ENCODE measurements at places on chromosomes 3 and 15. TPM values are rescaled to one million over a fixed set of nuclear protein-coding genes. Genes with fewer than 3 reads are reported as not detected.

DNA sequence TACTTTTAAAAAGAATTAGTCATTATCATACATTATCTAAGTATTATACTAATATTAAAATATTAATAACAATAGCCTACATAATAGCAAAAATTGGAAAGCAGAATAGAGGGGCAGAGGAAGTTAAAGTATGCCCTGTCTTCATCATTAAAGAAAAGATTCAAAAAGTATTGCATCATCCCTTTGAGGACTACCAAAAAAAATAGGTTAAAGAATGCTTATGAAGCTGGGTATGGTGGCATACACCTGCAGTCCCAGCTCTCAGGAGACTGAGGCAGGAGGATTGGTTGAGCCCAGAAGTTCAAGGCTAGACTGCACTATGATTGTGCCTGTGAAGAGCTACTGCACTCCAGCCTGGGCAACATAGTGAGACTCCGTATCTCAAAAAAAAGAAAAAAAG lies 207.7 kb downstream of the STT3B start:
- DNase-seq, result no peak

- DNase-seq, result no peak
Observed at GRCh38 chr15:40731034-40731433, 24.0 kb downstream of the RMDN3 start.

DNA sequence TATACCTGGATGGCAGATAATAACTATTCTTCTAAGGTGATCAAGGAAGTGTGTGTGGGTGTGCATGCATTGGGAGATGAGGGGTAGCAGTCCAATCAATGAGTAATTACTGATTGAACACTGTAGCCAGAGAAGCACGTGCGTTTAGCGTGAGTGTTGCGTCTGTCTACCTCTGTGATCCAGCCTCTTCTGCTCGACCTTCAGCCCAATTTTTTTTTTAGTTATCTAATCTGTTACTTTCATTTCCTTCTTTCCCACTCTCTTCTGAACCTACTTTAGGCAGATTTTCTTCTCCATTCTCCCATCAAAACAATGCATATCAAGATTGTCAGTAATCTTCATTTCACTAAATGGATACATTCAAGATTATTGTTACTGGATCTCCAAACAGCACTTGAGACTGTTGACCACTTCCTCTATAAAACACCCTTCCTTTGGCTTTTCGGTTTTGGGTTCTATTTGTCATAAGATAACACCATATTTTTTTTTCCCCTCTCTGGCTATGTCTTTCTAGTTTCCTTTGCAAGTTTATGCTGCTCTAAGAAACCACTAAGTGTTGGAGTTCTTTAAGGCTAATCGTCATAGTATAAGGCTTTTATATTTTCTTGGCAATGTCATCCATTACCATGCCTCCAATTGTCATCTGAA lies 41.0 kb downstream of the MCTP2 start:
- no peak for DNase-seq

DNA sequence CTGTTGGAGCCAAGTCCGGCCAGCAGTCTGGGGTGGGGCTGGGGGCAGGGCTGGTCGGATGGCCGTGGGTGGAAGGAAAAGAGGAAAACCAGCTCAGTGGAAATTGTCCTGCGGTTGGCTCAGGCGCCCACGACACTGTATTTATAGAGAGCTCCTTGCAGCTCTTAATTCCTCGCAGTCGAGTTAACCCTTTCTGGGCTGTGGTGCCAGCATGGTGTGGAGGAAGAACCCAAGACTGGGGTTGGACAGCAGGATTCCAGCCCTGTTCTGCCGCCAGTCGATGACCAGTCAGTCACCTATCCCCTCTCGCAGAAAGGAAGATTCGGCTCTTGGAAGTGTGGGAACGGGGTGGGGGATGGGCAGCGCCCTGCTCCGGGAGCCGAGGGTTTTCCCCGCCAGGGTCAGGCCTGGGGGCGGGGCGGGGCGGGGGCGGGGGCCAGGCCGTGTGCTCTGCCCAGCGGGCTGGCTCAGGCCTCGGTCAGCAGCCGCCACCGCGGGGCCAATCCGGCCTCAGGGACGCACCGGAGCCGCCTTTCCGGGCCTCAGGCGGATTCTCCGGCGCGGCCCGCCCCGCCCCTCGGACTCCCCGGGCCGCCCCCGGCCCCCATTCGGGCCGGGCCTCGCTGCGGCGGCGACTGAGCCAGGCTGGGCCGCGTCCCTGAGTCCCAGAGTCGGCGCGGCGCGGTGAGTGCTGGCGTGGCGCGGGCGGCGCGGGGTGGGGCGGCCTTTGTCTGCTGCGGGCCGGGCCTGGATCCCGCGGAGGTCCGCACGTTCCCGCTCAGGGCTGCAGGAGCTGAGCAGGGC lies at the start of gene CD276:
CD276 (plus strand) TSS at position 607 of the 804 bp plus-strand sequence. CDS start 15,257 bp downstream, outside the sequence.
- no peak for DNase-seq

GRCh38 chr3:55501905-55502304 lies 14.8 kb upstream of the WNT5A start:
- DNase-seq, result no peak

DNA sequence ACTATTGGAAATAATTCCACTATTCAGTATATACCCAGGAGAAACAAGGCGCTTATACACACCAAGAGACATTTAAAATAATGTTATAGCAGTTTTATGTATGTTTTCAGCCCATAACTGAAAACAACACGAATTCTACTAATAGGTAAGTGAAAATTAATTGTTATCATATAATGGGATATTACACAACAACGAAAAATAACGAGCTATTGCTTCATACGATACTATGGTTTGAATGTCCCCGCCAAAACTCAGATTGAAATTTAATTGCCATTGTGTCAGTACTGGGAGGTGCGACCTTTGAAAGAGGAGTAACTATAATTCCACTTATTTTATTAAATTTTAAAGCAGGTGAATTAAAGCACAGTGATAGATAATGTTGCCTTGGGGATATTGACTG lies 4.0 kb upstream of the CSRNP1 start:
- no peak for DNase-seq

GRCh38 chr3:4827767-4828166 lies 151.5 kb upstream of the BHLHE40 start:
- DNase-seq, result no peak

GRCh38 chr3:190217081-190217480 lies 96.4 kb upstream of the P3H2 start:
- no peak for DNase-seq

- no peak for DNase-seq
Observed at GRCh38 chr15:39414201-39414600, 166.7 kb upstream of the THBS1 start.

- no peak for DNase-seq
Observed at GRCh38 chr15:28228096-28228495, 93.9 kb downstream of the HERC2 start.

GRCh38 chr3:109339714-109340648 lies 2.6 kb upstream of the DPPA4 start:
- DNase-seq, result no peak

GRCh38 chr3:38446085-38446686 lies 7.5 kb upstream of the ACVR2B start:
- no peak for DNase-seq

DNA sequence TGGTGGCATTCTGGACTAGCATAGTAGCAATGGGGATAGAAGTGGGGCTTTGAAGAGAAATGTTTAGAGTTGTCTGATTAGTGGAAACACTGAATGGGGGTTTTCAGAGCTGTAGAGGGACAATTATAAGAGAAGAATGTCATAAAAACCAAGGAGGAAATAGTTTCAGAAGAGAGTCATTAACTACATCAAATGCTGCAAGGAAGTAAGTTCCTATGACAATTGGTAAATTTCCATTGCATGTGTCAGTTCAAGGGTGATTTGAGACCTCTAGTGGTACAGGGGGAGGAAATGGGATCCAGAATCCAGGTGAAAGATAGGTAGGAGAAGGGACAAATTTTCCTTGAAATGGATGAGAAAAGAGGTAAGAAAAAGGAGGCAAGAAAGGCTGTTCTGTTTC lies 68.3 kb upstream of the TBC1D5 start:
- no peak for DNase-seq

DNA sequence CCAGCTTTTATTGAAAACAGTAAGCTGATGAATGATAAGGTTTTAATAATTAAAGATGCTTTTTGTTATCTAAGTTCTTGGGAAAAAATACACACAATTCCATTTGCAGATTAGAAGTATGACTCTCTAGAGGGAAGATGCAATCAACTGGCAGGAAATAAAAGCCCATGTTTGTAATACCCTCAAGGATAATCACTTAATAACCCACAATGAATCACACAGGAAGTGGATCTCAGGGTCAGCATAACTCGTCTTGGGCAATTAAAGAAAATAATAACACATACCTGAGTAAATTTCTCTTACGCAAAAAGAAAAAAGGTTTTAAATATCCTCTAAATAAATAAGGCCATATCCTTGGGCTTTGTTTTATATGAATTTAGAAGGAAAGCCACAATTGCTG lies 9.4 kb upstream of the EID1 start:
- DNase-seq, result no peak

DNA sequence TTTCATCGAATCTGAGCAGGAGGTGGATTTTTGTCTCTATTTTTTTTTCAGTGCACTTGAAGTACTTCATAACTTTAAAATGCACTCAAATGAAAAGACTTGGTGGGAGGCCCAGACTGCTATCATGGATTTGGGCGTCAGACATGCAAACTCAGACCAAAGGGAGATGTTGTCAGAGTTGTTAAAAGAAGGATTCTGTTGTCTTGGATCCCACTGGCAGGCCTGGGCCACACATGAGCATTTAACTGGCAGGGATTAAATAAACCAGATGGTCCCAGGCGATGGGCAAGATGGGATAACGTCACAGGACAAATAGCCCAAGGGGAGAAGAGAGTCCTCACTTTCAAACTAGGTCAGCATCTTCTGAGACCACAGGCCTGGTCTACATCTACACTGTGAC lies 15.4 kb downstream of the RTP1 start:
- DNase-seq, result no peak

DNA sequence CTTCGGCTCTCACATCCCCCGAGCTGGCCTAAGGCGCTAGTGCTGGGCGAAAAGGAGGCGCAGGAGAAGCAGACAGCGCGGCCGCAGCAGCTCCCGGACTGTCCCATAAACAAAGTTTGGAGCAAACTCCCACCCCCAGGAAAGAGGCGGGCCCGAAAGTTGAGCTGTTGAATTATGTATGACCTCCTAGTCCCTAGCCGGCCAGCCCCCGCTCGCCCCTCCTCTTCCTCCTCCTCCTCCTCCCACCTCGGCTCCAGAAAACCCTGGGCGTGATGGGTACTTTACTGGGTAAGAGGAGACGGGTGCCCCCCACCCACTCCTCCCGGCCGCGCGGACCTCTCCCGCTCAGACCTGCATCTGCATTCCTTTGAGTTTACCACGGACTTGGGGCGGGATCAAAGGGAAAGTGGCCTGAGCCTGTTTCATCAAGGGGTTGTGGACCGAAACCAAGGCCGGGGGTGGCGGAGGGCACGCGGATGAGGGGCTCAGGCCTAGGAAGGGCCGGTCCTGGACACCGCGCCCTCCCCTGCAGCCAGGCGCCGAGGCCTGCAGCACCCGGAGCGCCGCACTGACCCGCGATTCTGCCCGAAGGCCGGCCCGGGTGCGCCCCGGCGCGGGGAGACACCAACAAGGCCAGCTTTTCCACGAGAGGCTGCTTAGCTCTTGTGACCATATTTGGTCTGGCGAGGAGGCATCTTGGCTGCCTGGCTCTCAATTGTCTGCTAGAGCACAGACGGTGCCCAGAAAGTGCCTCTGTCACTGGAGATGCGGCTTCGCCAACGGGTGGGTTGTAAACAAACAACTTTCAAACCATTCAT lies at the start of gene WWTR1:
WWTR1 (minus strand) TSS at position 100 of the 818 bp plus-strand sequence. CDS start 719 bp downstream, outside the sequence.
- DNase-seq, result peak; percentile 26

DNA sequence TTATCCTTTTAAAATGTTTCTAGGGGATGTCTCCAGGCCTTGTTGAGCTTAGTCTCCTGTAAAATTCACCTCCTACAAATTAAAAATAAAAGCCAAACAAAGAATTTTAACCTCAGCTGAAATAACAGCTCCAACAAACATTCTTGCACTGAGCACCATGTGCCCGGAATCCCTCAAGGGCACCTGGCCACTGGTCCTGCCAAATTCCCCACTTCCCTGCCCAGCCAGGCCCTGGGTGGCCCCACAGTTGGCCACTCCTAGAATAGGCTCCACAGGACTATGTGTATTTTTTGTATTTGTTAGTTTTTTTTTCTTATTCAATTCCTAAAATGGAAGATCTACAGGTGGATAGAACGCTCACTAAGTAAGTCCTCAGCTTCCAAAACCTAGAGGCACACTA lies 33.1 kb upstream of the PLA2G4E start:
- no peak for DNase-seq

GRCh38 chr15:31396881-31397560 lies 70.4 kb downstream of the KLF13 start:
- no peak for DNase-seq

GRCh38 chr15:65993762-65994161 lies 124.5 kb downstream of the RAB11A start:
- no peak for DNase-seq

GRCh38 chr3:39317571-39318169 lies 11.8 kb upstream of the CCR8 start:
- no peak for DNase-seq

DNA sequence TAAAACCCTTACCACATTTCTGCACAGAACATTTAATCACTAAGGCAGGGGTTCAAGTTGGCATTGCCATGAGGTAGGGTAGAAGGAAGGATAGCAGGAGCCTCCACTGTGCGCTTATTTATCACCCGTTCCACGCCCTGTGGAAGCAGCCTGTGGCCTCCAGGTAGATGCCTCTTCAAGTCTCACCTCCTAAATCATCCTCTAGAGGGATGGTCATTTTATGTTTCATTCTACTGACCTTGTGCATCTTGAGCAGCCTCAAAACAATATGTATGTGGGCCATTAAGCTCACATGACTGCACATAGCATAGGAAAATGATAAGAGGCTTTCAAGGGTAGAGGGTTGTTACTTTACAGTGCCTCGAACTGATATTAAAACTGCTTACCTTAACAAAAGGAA lies 546.2 kb downstream of the GRM7 start:
- no peak for DNase-seq

DNA sequence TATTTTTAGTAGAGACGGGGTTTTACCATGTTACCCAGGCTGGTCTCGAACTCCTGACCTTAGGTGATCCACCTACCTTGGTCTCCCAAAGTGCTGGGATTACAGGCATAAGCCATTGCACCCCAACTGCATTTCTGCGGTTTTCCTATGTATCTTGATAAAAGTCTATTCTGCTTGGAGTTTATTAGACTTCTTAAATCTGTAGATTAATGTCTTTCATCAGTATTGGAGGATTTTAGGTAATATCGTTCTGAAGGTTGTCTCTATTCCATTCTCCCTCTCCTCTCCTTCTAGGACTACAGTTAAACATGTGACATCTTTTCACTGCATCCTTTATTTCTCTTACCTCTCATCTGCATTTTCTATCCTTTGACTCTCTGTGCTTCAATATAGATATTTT lies 46.3 kb upstream of the GCNT3 start:
- no peak for DNase-seq

Gene SH2D7
- total RNA-seq, result not detected

Gene APEH
- total RNA-seq, result 113 TPM

Gene ANAPC13
- 27.4 TPM for total RNA-seq

Gene GALNT15
- total RNA-seq, result not detected

Measured in activated T-helper 2 cell treated with anti-CD3 and anti-CD28 coated beads, Interferon-gamma antibody, Interleukin-2, Interleukin-4, amounts not matched to agents 10 μg/mL and 5 μg/mL and 100 μg/mL, durations not matched to agents 14 hours and 24 hours and 36 hours (primary cell).